ENCODE measurements at places on chromosomes 7 and 10. TPM values are rescaled to one million over a fixed set of nuclear protein-coding genes. Genes with fewer than 3 reads are reported as not detected.
A peak's percentile ranks its signal among the peaks of the same experiment; 100 is the strongest.

The FGFR2 gene
- total RNA-seq = 3.7 TPM

The CDK14 gene
- total RNA-seq = 9.9 TPM

- no peak for DNase-seq
Observed at GRCh38 chr7:127781081-127781480, 129.1 kb downstream of the SND1 start.

DNA sequence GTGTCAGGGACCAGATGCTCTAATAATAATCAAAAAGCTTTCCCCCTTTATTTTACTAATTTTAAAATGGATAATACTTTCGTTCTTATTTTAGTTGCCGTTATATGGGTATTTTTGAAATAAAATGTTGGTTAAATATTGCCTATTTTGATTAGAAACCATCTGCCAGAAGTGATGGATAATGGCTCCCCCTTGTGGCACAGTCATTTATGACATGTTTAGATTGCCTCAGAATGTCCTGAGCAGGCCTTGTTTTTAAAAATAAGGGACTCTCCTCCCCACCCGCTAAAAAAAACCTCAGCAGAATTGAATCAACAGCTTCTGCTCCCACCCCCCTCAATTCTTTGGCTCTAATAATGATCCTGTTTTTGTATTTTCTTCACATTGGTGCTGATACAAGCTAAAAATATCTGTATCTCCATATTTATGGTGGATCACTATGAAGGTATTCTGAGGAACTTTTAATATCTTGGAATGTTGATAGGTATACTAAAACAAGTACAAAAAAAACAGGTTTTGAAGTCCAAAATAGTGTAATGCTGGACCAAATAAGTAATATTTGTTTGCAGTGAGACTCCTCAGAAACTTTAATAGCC lies 38.8 kb downstream of the TMEM60 start:
- peak; percentile 51 for DNase-seq

The TMEM178B gene
- total RNA-seq = 0.04 TPM

The MRPS16 gene
- total RNA-seq = 71.6 TPM

The OR6V1 gene
- not detected for total RNA-seq

GRCh38 chr10:131635564-131636015 lies 265.2 kb upstream of the PPP2R2D start:
- DNase-seq = peak; percentile 26

GRCh38 chr7:128271471-128271941 lies 30.4 kb downstream of the LEP start:
- no peak for DNase-seq

DNA sequence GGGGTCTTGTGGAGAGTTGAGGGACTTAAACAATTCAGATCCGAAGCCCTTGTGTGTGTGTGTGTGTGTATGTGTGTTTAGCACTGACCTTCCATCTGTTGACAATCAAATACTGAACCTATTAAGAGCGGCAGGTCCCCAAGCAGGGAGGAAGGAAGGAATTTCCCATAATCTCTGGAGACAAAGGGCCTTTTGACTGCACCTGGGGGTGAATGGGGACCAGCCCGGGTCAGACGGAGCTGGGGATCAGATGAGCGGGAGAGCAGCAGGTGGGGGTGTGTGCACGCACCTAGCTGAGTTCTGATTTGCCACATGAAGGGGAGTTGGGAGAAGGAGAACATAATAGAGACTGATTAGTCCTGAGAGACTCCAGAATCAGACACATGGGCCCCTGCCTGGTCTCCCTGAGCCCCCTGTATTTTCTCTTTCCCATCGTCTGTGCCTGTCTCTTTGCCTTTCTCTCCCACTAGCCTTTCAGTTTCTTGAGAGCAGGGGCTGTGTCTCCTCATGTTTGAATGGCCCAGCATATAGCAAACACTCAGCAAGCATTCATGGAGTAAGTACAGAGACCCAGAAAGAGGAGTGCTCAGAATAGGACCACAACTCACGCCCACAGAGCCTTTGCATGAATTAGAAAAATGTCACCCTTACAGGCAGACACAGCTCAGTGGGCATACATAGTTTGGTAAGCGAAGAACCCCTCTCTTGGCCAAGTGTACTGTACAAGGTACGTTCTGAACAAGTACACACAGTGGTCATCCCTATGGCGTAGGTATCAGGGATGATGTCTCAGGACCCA lies 288.3 kb upstream of the HABP2 start:
- DNase-seq = no peak

The CHAT gene
- not detected for total RNA-seq

DNA sequence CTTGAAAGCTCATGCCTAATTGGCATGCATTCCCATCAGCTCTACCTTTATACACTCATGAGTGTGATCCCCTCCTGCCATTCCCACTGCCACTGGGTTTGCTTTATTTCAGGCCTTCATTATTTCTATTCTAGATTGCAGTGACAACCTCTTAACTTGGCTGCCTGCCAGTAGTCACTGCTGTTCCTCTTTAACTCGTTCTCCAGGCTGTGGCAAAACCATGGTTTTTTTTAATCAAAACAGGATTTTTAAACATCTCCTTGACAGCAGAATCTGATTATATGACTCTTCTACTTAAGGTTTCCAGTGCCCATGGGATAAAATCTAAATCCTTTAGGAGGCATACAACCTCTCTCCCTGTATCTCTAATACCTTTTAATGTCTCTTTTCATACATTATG lies 223.7 kb upstream of the PCDH15 start:
- DNase-seq = peak; percentile 4

DNA sequence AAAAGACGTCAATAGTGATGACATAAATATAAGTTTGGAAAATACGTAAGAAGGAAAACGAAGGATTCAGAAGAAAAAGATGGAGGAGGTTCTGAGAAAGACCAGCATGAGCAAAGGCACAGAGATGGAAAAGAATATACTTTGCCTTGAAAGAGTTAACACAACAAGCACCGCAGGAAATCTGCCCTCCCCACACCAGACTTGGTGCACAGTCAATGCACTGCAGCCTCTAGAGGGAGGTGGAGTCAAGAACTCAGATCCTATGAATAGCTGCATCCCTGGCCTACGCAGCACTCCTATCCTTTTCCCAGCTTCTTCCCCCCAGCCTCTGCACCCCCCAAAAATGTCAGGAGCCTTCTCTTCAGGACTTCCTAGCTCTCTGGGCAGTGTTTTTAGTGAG lies 1370.6 kb upstream of the LRRTM3 start:
- no peak for DNase-seq

The ZNF467 gene
- 1.1 TPM for total RNA-seq

- DNase-seq = peak; percentile 73
Observed at GRCh38 chr7:47945261-47946015, 2.8 kb downstream of the PKD1L1 start.

DNA sequence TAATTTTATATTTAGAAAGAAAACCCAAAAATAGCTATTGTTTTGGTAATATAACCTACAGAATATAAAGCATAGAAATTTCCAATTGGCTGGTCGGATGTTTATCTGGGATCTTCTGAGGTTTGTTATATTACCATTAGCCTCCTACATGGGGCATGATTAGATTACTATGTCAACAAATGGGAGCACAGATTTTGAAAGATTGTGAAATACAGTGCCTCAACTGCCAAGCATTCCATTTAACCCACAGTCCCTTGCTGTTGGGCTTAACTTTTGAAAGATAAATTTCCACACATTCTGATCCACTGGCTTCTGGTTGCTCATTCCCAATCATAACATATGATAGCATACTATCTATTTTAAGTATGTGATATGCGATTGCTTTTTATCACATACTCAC lies 455.4 kb upstream of the C7orf33 start:
- peak; percentile 51 for DNase-seq

The LIPF gene
- total RNA-seq = not detected

The PDE1C gene
- 1.9 TPM for total RNA-seq

DNA sequence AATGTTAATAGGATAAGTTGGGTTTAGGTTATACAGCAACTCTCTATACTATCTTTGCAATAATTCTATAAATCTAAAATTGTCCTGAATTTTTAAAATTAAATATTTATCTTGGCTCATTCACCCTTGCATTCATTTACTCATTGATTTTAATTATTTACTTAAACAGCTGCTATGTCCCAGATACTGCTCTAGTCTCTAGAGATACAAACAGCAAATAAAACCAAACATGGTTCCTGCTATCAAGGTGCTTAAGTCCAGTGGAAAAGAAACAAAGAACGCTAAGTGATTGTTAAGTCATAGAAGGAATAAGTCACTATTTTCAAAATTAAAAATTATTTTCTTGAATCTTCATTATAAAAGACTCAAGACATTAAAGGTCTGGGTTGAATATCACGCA lies 29.9 kb upstream of the MAT1A start:
- no peak for DNase-seq

DNA sequence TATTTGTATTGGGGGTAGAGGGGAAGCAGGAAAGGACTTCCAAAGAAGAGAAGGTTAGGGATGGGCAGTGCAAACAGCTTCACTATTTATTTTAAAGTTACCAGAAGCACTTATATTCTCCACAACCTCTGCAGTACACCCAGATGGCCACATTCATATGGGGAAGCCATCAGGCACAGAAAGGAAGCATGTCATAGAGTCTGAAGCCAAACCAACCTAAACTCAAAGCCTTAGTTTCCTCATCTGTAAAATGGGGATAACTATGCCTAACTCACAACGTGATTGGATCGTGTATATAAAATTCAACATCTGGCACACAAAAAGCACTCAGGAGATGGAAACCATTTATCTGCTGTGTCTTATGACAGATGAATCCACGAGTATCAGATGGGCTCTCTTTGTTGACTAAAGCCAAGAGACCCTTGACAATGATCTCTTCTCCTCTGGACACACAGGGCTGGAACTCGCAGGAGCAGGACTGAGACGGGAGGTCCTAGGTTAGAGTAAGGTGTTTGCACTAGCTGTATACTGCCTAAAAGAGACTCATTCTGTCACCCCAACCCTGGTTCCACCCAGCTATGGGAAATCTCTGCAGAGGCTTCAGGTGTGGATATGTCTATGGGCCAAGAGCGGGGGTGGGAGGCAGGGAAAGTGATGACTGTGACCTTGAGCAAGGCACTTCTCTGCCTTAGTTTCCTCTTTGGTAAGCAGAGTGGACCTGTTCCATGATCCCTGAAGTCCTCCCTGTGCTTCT lies 1.8 kb downstream of the KIAA1549 start:
- peak; percentile 33 for DNase-seq

The CALHM1 gene
- not detected for total RNA-seq

GRCh38 chr10:118145256-118145655 lies 98.5 kb upstream of the RAB11FIP2 start:
- no peak for DNase-seq

The CALHM3 gene
- total RNA-seq = 0.23 TPM

DNA sequence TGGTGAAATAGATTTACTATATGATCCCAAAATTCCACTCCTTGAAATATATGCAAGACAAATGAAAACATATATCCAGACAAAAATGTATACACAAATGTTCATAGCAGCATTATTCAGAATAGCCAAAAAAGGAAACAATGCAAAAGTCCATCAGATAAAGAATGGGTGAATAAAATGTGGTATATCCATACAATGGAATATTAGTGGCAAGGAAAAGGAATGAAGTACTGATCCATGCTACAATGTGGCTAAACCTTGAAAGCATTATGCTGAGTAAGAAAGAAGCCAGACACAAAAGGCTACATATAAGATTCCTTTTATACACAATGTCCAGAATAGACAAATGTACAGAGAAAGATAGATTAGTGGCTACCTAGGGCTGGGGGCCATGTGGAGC lies 225.5 kb downstream of the PLXNA4 start:
- no peak for DNase-seq

The COL17A1 gene
- total RNA-seq = not detected

- DNase-seq = no peak
Observed at GRCh38 chr7:983004-983615, at the start of gene CYP2W1. CYP2W1 (plus strand) TSS chr7:983181; CDS start chr7:983212, 31 bp downstream.

DNA sequence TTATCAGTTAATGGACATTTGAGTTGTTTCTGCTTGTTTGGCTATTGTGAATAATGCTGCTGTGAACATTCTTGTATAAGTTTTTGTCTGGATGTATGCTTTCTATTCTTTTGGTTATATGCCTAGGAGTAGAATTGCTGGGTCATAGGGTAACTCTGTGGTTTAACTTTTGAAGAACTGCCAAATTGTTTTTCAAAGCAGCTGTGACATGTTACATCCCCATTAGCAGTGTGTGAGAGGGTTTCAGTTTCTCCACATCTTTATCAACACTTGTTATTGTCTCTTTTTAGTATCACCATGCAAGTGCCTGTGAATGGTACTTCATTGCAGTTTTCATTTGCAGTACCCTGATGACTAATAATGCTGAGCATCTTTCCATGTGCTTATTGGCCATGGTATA lies 2.1 kb upstream of the NDUFB8 start:
- no peak for DNase-seq

DNA sequence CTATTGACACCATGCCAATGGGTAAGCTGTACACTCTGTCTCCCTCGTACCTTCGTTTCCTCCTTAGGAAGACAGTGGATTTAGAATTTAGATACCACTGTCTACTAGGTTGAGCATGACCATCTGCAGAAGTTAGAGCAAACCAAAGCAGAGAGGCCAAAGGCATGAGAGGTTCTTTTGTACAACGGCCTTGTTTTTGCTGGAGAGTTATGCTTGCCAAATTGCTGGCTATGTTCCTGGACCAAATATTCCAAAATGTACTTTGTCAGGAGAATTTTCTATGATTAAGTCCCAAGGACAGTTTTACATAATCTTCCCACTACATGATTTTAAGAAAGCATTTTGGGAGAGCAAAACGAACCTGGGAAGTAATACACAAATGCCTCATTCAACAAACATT lies 47.9 kb upstream of the PLCE1 start:
- DNase-seq = no peak

DNA sequence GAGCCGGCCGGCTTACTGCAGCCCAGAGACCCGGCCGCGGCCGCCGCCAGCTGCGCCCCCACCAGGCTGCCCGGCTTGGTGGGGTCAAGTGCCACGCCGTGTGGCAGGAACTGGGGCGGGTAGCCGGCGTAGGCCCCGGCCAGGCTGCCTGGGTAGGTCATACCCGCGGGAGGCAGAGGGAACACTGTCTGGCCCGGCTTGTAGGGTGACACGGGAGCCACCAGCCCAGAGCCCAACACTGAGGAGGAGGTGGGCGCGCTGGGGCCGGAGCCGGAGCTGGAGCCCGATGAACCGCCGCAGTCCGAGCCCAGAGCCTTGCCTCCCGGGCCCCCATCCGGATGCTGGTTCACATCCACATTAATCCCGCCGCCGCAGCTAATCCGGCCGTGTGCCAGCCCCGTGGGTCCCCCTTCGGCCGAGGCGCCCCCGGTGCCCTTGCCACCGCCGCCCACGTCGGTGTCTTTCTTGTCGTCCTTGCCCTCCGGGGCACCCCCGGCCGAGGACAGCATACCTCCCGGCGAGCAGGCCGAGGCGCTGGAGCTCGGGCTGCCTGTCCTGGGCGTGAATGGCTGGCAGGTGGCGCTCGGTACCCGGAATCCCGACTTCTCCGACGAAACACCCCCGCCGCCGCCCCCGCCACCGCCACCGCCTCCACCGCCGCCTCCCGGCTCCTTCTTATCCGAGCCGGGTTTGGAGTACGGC lies 2.0 kb downstream of the ZNF503 start:
- DNase-seq = peak; percentile 54

- DNase-seq = no peak
Observed at GRCh38 chr7:6338551-6339274, 66.3 kb upstream of the CYTH3 start.

- no peak for DNase-seq
Observed at GRCh38 chr7:6271694-6272440, 557 bp downstream of the CYTH3 start.
